CD4-positive, alpha-beta T cell treated with Interferon alpha-2 for 1 hour (primary cell): ENCODE measurements at places on chromosomes 16 and 17.

DNA sequence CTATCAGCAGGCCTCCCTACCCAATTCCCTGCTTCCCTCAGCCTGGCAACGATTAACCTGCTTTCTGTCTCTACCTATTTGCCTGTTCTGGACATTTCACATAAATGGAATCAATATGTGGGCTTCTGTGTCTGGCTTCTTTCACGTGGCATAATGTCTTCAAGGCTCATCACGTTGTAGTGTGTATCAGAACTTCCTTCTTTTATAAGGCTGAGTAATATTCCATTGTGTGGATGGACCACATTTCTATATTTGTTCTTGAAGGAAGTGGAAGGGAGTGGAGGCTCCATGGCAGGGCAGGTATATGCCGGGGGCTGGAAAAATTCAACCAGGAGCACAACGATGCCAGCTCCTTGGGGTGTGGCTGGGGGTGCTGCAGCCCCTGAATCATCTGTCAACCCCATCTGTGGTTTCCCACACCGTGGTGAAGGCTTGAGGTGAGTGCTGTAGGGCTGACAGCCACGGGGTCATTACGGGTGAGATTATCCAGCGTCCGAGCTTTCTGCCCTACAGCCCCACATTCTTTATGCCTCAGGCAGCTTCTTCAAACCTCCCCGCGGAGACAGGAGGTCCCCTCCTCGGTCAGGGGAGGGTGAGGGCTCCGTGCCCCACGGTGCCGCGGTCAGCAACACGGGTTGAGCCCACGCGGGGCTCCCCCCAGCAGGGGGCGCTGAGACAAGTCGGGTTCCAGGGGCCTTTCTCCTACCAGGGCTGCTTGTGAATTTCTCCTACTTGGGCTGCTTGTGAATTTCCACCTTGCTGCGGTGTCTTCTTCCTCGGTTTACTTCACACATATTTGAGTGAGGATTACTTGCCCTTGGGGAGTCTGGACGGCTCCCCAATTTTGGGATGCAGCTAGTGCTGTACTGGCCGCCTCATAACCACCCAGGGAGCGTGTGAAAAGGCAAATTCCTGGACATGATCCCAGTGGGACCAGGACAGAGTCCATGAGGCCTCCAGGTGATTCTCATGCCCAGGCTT lies 18.3 kb upstream of the WFIKKN2 start:
- peak; percentile 65 for DNase-seq

DNA sequence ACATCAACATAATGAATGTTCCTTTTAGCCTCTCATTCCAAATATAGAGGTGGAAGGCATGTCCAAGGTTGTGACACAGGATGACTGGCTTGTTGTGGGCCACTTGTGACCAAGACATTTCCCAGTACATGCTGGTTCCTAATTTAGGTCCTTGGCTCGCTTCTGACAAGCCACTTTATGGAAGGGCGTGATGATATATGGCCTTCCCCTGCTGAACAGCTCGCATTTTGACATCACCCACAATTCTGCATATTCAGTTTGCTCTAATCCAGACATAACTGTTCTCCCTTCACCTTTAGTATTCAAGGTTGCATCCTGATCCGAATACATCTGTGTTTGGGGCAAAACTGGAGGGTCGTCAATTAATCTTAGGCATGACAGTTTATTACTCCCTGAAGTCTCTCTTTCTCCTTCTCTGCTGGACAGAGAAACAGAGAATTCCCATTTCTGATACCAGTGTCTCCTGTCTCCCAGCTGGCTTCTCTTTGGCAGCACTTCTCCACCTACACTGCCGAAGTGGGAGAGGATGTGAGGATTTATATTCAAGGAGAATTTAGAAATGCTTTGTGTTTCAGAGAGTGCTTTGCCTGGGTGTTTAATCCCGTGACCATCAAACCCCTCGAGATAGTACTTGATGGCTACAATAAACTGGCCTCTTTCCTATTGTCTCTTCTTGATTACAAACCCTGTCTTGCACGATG lies 815.5 kb upstream of the RBFOX1 start:
- DNase-seq, result no peak

GRCh38 chr17:2003525-2003924 lies 21.6 kb downstream of the RTN4RL1 start:
- no peak for DNase-seq

GRCh38 chr16:87834668-87835473 lies 34.4 kb downstream of the SLC7A5 start:
- no peak for DNase-seq

DNA sequence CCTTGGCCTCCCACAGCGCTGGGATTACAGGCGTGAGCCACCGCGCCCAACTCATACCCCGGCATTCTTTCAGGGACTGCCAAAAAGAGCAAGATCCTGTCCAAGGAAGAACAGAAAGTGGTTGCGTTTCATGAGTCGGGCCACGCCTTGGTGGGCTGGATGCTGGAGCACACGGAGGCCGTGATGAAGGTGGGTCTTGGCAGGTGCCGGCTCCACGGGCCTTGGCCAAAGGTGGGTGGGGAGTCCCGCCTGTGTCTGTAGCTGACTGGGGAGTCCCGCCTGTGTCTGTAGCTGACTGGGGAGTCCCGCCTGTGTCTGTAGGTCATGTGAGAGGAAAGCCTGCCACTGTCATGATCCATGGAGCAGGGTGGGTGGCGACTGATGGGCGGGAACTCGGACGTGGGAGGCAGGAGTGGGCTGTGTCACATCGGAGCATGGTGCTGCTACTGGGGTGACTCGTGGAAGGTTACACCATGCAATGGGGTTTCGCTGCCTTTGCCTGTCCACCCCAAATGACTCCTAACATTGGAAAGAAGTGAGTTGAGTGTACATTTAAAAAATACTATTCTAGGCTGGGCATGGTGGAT lies 10.0 kb upstream of the RPL13 start:
- DNase-seq, result no peak

GRCh38 chr16:168424-168823 lies 2.6 kb downstream of the HBM start:
- DNase-seq, result no peak

DNA sequence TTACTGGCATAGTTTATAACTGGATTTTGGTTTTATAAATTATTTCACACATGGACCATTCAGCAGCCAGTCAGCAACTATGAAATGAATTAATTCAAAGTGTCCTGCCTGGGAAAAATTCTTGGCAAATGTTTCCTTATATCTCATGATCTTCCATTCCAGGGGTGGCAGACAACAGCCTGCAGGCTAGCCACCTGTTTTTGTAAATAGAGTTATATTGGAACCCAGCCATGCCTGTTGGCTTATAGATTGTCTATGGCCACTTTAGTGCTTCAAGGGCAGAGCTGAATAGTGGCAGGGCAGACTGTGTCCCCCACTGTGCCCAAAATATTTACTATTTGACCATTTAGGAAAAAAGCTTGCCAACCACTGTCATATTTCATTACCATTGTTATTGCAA lies 613.7 kb downstream of the TMEM114 start:
- DNase-seq, result no peak

DNA sequence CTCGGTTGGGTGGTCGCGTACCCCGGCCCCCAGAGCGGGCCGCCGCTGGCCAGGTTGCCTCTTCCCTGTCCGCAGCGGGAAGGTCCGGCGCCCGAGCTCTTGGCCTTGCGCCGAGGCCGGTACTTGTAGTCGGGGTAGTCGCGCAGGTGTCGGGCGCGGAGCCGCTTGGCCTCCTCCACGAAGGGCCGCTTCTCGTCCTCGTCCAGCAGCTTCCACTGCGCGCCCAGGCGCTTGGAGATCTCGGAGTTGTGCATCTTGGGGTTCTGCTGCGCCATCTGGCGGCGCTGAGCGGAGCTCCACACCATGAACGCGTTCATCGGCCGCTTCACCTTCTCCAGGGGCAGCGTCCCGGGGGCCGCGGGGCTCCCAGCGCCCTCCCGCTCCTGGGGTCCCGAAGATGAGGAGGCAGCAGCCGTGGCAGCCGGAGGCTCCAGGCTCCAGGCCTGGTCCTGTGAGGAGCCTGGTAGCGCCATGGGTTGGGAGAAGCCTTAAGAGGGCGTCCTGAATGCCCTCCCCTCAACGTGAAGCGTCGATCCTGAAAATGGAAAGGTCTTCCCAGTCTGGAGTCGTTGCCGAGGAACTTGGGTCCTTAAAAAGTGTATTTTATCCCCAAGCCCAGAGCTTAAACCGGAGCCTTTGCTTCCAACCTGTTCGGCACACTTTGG lies 558 bp downstream of the SOX15 start:
- DNase-seq, result peak; percentile 75

DNA sequence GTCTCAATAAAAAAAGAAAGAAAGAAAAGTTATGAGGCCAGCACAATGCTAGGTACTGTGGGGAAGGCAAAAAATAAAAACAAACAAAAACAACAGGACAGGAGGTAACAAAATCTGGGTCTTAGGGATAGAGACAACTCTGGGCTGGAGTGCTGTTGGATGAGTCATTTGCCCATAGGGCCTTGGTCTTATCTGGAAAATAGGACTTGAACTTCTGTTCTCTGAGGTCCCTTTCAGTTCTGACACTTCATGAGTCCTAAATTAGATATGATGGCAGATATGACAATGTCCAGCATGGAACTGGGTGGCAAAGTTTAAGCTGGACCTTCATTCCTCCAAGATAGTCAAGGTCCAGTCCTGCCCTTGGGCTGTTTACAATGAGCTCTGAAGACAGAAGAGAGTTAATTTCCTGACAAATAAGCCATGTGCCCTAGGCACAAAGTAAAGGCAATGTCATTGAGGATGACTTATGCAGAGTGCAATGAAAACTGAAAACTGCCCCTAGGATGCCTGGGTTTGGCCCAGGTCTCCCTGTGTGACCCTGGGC lies 8.9 kb upstream of the HDAC5 start:
- no peak for DNase-seq

GRCh38 chr16:68046106-68046505 lies 23.0 kb downstream of the DUS2 start:
- no peak for DNase-seq

GRCh38 chr17:58161566-58161965 lies 5.2 kb upstream of the OR4D2 start:
- DNase-seq, result no peak

- no peak for DNase-seq
Measured at GRCh38 chr17:61731330-61731729, 132.0 kb downstream of the BRIP1 start.

GRCh38 chr16:82182266-82183003 lies 12.4 kb upstream of the MPHOSPH6 start:
- DNase-seq, result no peak

GRCh38 chr17:40828454-40829044 lies 6.1 kb upstream of the KRT10 start:
- no peak for DNase-seq
